ENCODE measurements at places on chromosomes 2 and 18.

GRCh38 chr2:23452853-23453420 is 68.0 kb downstream of the KLHL29 start:
- DNase-seq, result no peak

DNA sequence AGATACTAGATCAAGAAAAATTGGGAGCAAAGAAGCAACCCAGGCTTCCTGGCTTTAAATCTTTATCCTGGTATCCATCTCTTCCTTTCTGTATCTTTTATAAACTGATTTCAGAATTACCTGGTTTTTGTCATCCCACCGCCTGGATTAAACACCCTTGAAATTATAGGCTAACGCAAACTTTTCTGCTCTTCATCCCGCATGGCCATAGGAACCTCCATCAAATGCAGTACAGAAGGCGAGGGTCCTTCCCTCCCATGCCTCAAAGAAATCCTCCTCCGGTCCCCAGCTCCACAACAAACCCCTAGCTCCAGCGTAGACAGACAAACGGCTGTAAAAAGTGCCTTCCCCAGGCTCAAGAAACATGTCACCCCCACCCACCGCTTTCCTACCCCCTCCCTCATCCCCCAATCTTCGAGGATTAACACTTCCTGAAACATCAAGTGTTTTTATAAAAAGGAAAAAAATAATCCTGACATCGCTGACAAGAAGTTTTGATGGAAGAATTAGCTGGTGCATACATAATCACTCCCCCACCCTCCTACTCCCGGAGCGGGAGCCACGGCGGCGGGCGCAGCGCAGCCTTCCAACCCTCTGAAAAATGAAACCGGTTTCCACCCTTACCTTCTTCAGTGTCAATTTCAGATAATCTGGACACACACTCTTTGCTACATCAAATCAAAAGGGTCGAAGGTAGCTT is 7.6 kb downstream of the DLX1 start:
- no peak for DNase-seq

DNA sequence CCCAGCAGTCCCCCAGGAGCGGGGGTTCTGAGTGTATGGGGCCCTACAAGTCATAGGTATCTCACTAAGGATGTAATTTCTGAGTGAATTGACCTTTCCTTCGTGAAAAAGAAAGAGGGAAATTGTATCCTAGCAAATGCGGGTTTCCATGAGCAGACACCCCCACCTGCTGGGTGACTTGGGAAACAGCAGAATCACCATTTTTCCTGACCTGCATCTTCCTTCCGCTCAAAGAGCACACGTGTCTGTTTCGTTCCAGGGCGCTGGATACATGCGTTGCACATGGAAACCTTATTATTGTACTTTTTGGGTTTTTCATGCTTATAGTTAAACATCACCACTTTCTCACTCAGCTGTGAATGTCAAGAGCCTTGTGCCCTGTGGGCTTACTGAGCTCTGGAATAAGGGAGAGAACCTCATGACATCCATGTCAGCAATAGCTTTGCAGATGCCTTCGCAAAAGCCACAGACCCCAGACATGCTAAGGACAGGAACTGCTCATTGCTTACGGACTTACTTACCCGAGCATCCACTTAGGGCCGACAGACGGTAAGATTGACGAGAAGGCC is 132.8 kb downstream of the TPO start:
- no peak for DNase-seq

GRCh38 chr18:55419132-55419946 is 168.7 kb downstream of the TCF4 start:
- no peak for DNase-seq

DNA sequence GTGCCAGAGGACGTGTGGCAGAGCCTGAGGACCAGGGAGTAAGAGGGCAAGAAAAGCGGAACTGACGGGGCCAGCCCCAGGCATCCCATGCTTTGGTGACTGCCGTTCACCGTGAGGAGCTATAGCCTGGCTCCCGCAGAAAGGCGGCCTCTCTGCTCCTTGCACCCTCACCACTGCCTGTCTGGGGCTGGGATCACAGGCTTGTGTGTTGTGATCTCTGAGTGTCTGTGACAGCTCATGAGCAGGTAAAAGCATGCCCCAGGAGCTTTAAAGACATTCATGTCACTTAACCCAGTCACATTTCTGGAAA is 266.8 kb upstream of the RAB6C start:
- DNase-seq, result no peak

GRCh38 chr2:238098901-238099713 is 1.0 kb upstream of the ESPNL start:
- DNase-seq, result peak; percentile 15

- DNase-seq, result no peak
Observed at GRCh38 chr2:136055929-136056688, 61.8 kb downstream of the CXCR4 start.

GRCh38 chr2:62306751-62307468 is 111.0 kb downstream of the B3GNT2 start:
- no peak for DNase-seq

- DNase-seq, result no peak
Observed at GRCh38 chr18:32278177-32278799, 88.4 kb downstream of the MEP1B start.

DNA sequence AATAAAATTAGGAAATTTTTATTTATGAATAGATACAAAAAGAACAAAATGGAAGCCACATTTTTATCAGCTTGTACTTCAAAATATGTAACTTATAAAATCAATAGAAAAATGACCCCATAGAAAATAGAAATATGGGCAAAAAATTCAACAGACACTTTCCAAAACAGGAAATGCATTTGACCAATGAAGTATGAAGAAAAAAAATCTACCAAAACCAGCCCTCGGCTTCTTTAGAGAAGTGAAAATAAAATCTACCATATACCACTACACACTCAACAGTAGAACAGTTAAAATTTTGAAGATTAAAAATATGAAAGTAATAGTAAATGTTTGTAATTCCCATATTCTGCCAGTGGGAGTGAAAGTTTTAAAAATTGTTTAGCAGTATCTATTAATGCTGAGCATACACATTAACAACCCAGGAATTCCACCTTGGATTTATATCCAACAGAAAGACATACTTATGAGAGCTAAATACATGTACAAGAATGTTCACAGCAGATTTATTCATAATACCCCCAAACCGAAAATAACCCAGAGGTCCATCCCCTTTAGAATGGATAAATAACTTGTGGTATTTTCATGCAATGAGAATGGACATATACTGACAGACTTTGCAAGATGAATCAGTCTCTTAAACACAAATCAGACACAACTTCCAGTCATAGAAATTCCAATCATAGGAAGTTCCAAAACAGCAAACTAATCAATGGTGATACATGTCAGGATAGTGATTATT is 318.0 kb downstream of the FIGN start:
- no peak for DNase-seq

GRCh38 chr2:215750763-215751162 is 262.6 kb downstream of the MREG start:
- DNase-seq, result no peak

DNA sequence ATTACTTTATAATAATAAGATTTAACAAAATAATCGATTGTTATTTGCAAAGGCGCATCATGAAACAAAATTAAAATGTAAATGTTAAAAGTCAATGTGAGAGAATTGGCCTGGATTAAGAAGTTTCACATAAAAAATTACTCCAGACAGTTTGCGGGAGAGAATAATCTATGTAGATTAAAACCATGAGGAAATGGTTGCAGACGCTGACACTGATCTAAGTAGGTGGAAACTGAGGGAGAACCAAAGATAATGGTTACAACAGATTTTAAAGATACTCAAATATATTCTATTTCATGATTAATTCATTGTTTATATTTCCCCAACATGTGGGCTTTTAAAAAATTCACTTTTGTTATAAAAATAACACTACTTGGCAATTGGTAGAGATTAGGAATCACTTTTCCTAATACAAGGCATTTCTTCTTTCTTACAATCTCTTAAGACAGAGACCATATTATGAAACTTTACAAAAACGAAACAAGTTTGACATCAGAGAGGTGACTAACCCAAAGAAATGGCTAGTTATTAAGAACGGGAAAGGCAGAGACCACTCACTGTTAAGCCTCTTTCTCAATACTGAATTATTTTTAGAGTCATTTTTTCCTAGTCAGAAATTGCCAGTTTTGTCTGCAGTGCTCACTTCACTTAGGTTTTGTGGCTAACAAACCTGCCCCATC is 1.6 kb downstream of the KANSL1L start:
- DNase-seq, result no peak

- peak; percentile 19 for DNase-seq
Observed at GRCh38 chr2:100321866-100322820, at the start of gene LONRF2. TSS of gene LONRF2 (minus strand) at chr2:100322501. CDS start at chr2:100322093, 408 bp downstream.

DNA sequence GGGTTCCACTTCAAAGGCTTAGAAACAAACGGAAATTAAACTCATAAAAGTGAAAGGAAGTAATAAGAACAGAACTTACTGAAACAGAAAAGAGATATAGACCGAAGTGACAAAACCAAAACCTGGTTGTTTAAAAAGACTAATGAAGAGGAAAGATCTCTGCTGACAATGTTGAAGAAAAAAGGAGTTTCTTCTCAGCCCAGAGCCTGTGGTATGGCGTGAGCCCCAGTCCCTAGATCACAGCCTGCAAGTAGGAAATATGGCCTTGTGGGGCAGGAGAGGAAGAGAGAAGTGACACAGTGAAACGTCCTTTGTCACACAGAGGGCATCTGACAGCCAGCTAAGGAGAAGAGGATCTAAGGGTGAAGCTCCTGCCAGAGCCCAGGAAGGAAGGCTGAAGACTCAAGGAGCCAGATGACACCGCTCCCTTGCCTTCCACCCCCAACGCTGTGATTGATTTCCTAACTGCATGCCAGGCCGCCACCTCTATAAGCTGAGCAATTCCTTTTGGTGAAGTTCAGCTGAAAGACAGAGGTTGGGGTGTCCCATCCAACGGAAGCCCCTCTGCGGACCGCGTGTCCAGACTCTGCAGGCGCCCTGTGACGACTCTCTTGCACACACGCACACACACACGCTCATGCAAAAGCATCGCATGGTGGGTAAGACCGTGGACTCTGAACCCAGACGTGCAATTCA is 141.1 kb downstream of the HDAC4 start:
- DNase-seq, result no peak

DNA sequence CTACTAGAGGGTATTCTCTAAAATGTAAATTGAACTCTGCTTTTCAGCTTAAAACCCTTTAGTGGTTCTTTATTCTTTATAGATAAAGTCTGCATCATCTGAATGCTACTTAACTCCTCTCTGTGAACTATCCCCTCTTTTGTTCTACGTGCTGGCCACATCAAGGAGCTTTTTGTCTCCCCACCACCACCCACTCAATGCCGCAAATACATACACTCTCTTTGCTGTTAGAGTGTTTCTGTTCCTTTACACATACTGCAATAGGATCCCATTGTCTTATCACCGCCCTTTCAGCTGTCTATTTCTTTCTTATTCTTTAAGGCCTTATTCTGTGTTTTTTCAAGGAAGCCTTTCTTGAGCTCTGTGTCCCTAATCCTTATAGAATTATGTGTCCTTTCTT is 83.3 kb downstream of the EML4 start:
- no peak for DNase-seq

- no peak for DNase-seq
Observed at GRCh38 chr2:8797682-8798081, 39.7 kb downstream of the KIDINS220 start.

GRCh38 chr2:169485650-169486138 is 6.4 kb downstream of the BBS5 start:
- no peak for DNase-seq

GRCh38 chr18:22427822-22428549 is 10.3 kb upstream of the CTAGE1 start:
- no peak for DNase-seq

DNA sequence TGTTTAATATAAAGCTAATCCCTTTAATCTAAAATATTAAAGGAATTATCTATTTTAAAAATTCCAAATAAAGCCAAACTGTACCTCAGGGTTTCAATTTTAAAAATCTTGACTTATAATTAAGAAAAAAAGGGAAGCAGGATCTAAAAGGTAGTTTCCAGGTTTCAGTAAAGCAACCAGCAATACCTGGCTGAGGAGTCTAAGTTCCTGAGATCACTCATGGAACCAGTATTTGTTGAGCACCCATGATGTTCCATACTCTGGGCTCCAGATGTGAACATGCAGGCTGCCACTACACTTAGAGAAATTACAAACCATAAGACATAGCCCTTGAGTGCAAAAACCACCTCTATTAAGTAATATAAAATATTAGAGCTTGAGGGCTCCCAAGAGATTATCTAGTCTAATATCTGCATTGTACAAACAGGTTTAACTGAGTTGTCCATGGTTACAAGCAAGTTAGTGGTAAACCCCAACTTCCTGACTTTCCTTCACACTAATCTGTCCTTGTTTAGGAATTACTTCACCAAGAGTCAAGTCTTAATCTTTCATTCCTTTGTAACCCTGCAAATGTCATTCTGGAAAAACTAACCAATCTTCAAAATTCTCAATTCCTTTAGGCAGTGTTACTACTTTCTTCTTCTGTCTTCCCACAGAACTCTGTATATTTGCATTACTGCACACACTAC is 49.2 kb downstream of the CLASP1 start:
- DNase-seq, result no peak

DNA sequence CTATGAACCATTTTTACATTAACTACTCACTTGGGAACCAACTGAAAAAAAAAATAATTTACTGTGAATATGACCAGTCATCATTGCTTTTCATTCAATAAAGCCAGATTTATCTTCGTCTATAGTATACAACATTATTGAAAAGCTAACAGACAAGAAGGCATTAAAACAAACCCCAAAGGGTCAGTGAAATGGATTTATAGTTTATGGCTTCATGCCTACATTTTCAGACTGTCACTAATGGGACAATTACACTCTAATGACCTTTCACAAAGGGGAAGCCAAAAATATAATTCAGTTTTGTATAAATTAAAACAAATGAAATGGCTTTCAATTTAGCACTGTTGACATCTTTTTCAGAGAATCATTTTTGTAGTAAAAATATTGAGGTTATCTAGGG is 169.1 kb downstream of the DSEL start:
- DNase-seq, result no peak

DNA sequence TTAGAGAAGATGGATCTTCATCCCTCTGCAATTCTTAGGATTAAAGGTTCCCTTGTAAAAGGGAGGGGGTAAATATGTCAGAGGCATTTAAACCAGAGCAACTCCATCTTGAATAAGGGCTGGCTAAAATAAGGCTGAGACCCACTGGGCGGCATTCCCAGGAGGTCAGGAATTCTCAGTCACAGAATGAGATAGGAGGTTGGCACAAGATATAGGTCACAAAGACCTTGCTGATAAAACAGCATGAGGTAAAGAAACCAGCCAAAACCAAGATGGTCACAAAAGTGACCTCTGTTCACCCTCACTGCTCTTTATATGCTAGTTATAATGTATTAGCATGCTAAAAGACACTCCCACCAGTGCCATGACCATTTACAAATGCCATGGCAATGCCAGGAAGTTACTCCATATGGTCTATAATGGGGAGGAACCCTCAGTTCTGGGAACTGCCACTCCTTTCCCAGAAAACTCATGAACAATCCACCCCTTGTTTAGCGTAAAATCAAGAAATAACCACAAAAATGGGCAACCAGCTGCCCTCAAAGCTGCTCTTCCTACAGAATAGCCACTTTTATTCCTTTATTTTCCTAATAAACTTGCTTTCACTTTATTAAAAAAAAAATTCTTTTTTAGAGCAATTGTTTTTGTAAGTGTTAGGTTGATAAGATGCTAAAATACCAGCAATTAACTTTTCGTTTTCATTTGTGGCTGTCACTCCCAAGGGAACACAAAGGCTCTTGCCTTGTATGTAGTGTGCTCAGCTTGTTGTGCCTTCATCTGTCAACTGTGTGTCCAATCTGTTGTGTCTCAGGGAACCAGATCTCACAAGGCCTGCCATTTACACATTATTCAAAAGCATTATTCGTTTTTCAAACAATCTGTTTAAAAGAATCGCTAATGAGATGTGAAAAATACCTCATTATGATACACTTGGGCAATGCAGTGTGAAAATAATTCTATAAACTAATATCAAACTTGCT is 205.2 kb upstream of the RGPD4 start:
- no peak for DNase-seq

- DNase-seq, result no peak
Observed at GRCh38 chr2:107313316-107313715, 427.3 kb upstream of the ST6GAL2 start.
